ENCODE measurements at places on chromosomes 4 and X.
A peak's percentile ranks its signal among the peaks of the same experiment; 100 is the strongest.

GRCh38 chr4:148162519-148162918 is 279.7 kb downstream of the NR3C2 start:
- no peak for DNase-seq

GRCh38 chr4:48139691-48140090 is 5.6 kb upstream of the TXK start:
- peak; percentile 70 for DNase-seq

GRCh38 chr4:111652236-111652635 is 493.0 kb upstream of the FAM241A start:
- DNase-seq = peak; percentile 46

DNA sequence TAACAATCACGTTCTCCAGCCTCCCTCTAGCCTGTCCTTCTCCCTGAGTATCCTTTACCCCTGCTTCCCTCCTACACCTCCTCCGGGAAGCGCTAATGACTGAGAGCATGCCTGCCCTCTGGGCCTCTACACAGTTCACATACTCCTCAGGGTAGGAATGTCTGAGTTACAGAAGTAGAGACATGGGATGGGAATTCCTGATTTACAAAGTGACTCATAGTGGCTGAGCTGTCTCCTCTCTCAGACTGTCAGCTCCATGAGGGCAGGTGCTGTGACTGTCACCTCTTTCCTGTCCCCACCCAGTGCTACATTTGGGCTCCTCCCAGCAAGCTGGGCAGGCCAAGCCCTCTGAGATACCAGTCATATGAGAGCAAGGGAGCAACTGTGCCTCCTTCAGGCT is 2.6 kb downstream of the LAS1L start:
- DNase-seq = no peak

DNA sequence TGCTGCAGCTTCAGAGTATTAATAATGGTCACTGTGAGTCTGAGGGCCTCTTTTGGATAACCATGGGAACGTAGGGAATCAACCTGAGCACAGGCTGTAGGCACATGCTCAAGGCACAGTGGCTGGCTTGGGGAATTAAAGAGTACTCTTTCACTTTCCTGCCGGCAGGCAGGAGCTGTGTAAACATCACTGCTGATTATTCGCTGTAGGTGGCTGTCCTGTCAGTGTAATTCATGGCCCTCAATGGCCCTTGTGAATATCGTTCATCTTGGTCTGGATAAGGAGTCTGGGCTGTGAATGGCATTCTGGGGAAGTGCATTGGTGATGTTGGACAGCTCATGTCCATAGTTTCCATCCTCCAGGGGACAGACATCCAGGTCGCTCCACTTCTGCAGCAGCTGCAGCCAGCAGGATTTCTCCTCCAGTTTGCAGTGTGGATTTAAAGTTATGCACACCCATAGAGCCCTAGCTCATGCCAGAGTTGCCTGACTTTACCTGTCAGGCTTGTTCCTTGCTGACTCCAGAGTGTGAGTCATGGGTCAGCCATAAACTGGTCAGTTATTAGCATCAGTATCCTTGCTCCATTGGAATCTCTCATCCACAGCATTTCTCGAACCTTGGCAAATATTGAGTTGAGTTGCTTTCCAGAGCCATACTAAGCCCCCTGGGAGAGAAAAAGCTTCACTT is 43.0 kb downstream of the C4orf33 start:
- DNase-seq = no peak

DNA sequence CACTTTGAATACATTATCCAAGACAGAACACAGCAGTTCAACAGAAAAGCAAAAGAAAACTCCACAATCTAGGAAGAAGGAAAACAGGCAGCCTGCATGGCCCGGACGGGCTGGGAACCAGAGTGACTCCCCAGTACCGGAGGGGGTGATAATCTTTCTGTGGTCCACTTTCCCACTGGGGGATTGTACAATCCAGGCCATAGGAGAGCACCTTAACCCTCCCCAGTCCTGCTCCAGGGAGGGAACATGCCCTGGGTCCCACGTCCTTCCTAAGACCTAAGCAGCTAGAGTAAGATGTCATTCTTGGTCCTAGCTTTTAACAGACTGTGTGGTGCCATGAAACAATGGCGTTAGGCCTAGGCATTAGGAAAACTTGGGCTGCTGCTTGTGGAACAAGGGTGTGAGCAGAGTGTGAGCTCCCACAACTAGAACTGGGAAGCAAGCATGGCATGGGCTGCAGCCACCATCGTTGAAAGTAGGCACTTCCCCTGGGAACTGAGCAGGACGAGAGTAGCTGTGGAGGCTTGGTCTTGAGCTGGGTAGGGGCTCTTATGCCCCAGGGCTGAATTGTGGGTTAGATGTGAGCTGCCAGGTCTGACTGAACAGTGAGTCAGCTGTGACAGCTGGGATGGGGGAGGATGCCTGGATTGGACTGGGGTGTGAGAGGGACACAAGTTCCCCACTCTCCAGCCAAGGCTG is 42.4 kb downstream of the NAT8L start:
- DNase-seq = peak; percentile 53

DNA sequence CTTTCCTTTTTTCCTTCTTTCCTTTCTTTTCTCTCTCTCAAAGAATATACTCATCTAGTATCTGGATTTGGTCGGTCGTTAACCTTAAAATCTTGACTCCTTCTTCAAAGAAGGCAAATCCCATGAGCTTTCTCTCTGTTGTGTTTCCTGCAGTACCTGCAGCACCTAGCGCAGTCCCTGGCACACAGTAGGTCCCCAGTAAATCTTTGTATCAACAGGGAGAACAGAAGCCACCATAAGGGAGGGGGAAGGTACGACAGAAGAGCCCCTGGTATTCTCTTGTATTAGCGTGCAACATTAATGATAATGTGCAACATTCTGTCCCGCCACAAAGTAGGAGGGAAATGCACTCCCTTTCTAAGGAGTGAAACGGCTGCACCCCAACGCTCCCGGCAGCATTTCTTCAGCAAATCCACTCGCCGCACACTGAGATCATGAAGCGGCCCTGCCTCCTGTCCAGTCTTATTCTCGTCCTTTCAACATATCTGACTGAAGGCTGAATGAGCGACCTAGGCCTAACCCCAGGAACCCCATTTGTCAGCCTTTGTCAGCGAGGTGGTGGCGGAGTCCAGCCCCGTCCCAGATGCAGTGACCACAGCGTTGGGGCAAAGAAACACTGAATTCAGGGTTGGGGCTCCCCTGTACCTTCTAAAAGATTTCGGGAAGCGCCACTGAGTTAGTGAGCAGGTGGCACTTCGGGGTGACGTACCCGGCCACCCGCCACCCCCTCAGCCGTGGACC is 133.7 kb downstream of the AMELX start:
- no peak for DNase-seq

GRCh38 chr4:3531318-3531878 is 824 bp downstream of the LRPAP1 start:
- peak; percentile 22 for DNase-seq

DNA sequence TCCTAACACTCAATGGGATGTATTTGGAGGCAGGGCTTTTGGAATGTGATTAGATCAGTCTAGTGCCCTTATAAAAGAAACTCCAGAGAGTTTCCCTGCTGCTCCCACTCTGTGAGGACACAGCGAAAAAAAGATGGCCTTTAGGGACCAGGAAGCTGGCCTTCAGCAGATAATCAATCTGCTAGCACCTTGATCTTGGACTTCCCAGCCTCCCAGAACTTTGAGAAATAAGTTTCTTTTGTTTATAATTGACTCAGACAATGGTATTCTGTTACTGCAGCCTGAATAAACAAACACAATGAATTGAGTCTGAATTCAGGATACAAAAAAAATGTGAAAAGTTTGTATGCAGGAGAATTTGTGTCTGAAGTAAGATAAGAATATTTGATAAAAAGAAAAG is 842.1 kb downstream of the FSTL5 start:
- DNase-seq = no peak

- no peak for DNase-seq
Measured at GRCh38 chrX:116596010-116596409, 133.2 kb upstream of the CT83 start.

DNA sequence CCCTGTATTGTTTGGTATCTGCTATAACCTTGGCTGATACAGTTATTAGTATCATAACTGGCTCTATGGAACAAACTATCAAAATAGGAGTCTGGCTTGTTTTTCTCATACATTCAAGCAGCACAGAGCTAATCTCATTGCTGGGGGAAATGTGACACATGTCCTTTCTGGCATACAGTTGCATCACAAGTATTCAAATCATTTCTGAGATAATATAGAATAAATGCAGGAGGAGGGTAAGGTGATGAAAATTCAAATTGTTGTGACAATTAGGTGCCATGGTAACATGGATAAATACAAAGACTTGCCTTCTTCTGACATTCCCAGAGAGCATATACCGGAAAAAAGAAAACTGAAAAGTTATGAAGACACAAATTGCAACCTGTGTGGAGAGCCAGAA is 2706.8 kb downstream of the ARAP2 start:
- no peak for DNase-seq

DNA sequence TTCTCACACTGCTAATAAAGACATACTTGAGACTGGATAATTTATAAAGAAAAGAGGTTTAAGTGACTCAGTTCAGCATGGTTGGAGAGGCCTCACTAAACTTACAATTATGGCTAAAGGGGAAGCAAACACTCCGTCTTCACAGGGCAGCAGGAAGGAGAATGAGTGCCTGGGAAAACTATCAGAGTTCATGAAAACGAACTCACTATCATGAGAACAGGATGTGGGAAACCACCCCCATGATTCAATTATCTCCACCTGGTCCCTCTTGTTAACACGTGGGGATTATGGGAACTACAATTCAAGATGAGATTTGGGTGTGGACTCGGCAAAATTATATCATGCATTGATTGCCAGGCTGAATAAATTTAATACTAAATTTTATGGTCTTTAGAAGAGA is 592.7 kb downstream of the GRXCR1 start:
- no peak for DNase-seq

DNA sequence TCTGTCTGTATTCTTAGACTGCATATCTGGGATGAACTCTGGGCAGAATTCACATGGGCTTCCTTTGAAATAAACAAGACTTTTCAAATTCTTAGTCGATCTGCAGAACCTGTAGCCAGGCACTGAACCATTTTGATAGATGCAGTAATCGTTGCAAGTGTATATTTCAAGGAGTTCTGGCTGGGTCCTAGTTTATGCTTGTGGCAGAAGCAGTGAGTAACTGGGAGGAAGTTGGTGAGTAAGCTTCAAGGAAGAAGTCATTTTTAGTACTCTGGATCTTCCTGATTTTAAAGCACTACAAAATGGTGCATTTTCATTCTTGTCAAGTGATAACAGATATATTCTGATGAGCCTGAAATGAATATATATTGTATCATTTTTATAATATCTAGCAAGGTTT is 9.5 kb downstream of the HPRT1 start:
- peak; percentile 51 for DNase-seq

GRCh38 chr4:102343964-102344519 is 1.2 kb downstream of the SLC39A8 start:
- no peak for DNase-seq

DNA sequence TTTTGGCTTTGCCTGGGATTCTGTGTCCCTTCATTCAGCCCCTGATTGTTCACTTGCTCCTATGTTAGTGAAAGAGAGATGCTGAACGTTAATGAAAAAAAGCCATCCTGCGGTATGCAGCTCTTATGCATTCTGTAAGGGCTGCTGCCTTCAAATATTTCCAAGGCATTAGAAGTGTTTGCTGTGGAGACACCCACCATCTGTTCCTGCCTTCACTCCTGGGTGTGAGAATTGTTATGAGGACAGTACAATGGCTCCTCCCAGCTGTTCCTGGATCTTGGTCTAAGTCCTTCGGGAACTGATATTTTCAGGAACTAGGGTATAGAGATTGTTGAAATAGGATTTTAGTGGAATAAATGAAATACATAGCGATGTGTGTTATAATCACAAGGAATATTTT is 427.1 kb upstream of the FAM47C start:
- DNase-seq = no peak

DNA sequence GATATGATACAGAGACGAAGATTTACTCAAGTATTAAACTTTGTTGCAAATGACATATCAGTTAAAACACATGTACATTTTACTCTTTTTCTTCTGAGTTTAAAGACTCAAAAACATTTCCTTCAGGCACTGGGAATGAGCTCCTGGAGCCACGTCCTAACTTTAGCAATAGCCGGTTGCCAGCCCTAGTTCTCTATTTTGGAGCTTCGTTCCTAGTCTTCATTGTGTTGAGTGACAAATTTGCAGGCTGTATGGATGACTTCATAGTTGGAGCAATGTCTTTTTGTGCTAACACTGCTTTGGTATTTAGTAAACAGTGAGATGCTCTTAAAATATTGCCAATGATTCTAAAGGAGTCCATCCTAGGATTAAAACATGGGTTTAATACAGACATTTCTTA is 190.9 kb downstream of the FAT4 start:
- no peak for DNase-seq

DNA sequence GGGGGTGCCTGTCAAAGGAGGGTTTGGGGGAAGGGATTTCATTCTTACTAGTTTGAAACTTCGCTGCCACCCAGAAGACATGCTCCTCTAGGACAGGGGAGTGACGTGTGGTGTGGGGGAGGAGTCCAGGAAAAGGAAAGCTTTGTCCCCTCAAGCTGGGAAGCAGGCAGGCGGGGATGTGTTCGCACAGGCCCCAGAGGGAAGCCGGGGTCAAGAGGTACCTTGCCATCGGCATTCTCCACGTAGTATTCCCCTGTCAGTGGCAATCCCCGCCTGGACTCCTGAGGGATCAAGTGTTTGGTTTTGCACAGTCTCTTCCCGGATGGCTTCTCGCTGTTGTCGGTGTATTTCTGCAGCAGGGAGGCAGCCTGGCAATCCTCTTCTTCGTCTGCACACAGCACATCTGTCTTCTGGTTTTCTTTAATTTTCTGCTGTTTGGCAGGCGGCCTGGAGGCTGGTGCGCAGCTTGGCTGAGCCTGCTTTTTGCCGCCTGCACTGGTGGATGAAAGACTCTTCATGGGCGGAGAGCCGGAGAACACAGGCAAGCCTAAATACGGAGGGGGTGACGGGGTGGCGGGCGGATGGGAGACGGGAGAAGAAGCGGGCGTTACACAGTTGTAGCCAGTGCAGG is 35.1 kb downstream of the BCOR start:
- no peak for DNase-seq

DNA sequence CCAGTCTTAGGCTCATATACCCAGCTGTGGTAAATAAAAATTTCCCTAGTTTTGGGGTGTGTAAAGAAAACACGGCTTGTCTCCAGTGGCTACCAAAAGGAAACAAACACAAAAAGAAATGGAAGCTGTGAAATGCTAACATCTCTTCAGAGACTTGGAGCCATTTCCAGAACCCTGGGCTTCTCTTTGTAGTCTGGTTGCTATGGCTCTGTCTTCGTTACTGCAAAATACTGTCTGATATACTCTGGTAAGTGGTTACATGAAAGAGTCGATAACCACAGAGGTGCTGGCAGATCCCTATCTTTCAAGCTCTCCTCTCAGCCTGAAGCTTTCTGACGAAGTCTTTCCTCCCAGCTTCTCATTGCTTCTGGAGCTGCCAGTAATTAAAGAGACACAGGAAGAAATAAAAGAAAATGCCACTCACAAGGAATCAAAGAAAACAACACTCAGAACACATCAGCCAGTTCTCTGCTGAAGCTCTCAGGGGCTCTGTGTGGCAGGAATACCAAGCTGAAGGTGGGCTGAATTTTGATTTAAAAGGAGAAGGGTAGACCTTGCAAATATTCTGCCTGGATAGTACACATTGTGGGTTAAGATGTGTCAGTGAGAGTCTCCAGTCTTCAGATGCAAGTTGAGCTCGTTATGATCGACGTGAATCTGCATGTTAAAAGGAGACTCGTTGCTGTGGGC is 107.6 kb upstream of the FAM9C start:
- peak; percentile 52 for DNase-seq
